Activated T-helper 2 cell treated with anti-CD3 and anti-CD28 coated beads, Interferon-gamma antibody, Interleukin-2, Interleukin-4, amounts not matched to agents 10 μg/mL and 5 μg/mL and 100 μg/mL, durations not matched to agents 14 hours and 24 hours and 36 hours (primary cell): ENCODE measurements at places on chromosomes 1 and 21.

DNA sequence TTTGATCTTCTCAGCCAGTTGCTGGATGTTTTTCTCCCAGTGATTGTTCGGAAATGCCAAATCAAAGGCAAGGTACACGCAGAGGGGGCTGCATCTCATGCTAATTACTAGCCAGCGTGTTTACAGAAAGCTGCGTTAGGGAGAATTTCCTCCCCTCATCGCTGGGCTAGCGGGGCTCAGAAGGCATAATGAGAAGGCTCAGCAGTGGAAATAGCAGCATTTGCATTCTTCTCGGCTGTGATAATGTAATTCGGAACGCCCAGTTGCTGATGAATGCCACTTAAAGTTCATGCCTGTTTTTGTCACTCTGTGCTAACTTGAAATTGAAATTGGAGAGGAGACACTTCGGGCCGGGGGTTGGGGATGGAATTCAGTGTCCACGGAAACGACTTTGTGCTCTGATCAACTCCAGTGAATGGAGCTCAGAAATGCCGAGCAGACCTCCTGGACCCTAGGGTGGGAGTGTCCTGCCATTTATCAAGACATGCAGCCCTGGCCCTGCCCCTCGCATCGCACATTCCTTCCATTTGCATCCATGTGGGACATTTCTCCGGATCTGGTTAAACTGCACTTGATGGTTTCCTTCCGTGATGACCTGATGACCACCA is 313.4 kb upstream of the C1orf174 start:
- no peak overlapping the region for H3K4me3 ChIP-seq
- DNase-seq = no peak
- no peaks in the 10 kb centered on the region for H3K36me3 ChIP-seq
- H3K27ac ChIP-seq = no peak overlapping the region

DNA sequence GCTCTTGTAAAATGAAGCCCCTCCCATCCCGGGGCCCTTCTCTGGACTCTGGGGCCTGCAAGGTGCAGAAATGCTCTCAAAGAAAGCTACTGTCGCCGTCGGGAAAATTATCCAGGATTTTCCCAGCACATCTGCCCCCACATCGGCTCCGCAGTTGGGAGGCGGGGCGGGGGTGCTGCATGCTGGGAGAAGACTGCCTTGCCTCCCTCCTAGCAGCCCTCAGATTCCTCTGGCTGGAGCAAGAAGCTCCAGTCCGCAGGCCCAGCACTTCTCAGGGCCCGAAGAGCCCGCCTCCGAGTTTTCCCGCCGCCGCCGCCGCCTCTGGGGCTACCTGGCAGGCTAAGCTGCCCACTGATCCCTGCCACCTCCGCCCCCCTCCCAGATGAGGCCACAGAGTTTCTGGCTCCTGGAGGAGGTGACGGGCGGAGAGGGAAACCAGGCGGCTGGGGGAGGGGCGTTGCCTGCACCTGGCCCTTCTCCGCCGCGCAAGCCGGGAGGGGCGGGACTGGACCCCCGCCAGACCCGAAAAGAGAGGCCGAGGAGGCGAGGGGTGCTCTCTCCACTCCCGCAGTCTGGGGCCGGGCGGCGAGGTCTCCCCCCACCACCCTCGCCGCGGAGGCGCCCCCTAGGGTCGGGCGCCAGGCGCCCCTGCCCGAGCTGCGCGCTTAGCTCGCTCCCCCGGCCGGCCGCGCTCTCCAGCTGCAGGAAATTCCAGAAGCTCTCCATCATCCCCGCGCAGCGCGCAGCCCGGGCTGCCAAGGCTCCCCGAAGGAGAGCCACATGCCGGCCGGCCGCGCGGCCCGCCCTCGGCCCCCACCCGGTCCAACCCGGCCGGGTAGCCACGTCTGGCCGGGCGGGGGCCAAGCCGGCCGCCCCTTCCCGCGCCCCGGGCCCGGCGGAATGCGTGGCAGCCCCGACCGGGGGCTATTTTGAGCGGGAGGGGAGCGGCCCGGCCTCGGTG is 28.8 kb downstream of the AHDC1 start:
- no peak for DNase-seq
- H3K4me3 ChIP-seq = no peak overlapping the region

DNA sequence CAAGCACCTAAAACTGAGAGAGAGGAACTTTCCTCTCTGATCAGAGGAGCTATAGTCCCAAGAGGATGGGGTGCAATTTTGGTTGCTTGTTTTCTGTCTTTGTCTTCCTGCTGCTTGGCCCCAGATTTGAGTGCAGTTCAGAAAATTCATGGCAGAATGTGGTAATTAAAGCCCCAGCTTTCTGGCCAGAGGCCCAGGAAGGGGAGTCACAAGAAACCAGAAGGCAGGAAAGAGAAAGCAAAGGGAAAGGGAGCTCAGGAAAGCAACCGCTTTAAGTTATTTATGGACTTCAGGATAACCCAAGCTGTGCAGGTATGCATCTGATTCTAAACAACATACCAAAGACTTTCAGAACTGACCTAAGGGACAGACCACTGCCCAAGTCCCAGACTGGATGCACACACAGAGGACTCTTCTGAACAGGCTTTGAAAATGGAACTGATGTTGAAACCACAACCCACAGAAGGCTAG is 88.8 kb downstream of the ST3GAL3 start:
- no peaks in the 10 kb centered on the region for H3K27me3 ChIP-seq
- DNase-seq = no peak
- H3K4me3 ChIP-seq = no peak overlapping the region
- peaks cover 10% of the 10 kb centered on the region for H3K4me1 ChIP-seq

DNA sequence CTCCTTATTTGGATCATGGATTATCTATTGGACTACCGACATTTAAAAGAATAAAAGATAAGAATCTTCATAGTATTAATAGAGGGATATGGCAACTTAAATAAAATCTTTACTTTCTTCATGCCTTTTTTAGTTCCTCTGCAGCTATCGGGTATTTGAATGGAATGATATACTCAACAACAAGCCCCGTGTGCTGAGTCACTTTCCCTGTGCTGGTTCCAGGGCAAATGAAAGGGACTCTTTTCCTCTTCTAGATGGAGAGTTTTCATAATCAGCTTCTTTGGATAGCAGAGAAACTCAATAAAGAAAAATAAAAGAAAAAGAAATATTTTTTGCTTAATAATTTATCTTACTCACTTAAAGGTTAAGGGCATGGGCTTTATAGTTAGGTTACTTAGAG is 213.7 kb downstream of the LRRC40 start:
- H3K36me3 ChIP-seq = no peaks in the 10 kb centered on the region
- H3K27me3 ChIP-seq = no peaks in the 10 kb centered on the region
- no peak overlapping the region for H3K27ac ChIP-seq
- H3K4me1 ChIP-seq = no peaks in the 10 kb centered on the region

- DNase-seq = no peak
- H3K4me1 ChIP-seq = peaks cover 25% of the 10 kb centered on the region
- no peak overlapping the region for H3K27ac ChIP-seq
- no peak overlapping the region for H3K4me3 ChIP-seq
- peaks cover 19% of the 10 kb centered on the region for H3K36me3 ChIP-seq
These were observed 17.4 kb downstream of the CNST start for GRCh38 chr1:246583448-246584185.

GRCh38 chr1:68231627-68232288 is 565 bp downstream of the WLS start:
- H3K4me3 ChIP-seq = no peak overlapping the region
- H3K36me3 ChIP-seq = no peaks in the 10 kb centered on the region
- no peak for DNase-seq
- H3K27ac ChIP-seq = no peak overlapping the region

GRCh38 chr1:156368889-156369684 is at the start of gene RHBG:
RHBG (plus strand) TSS chr1:156369211; CDS start chr1:156369250, 39 bp downstream.
- peaks cover 63% of the 10 kb centered on the region for H3K27me3 ChIP-seq
- no peaks in the 10 kb centered on the region for H3K36me3 ChIP-seq
- peak within 1 kb of the TSS; percentile 19 for H3K4me3 ChIP-seq
- no peak within 1 kb of the TSS for H3K27ac ChIP-seq
- no peak for DNase-seq
- no peaks in the 10 kb centered on the region for H3K4me1 ChIP-seq

GRCh38 chr1:170340308-170340707 is 191.7 kb upstream of the GORAB start:
- H3K4me1 ChIP-seq = no peaks in the 10 kb centered on the region
- no peaks in the 10 kb centered on the region for H3K36me3 ChIP-seq
- no peak for DNase-seq
- no peaks in the 10 kb centered on the region for H3K27me3 ChIP-seq

- H3K27me3 ChIP-seq = no peaks in the 10 kb centered on the region
- H3K36me3 ChIP-seq = no peaks in the 10 kb centered on the region
- no peaks in the 10 kb centered on the region for H3K4me1 ChIP-seq
- no peak overlapping the region for H3K27ac ChIP-seq
These were observed 279.3 kb upstream of the LRRC7 start for GRCh38 chr1:69288416-69288815.

GRCh38 chr1:154094411-154094810 is 60.5 kb downstream of the NUP210L start:
- no peak for DNase-seq
- no peak overlapping the region for H3K4me3 ChIP-seq
- no peaks in the 10 kb centered on the region for H3K4me1 ChIP-seq

DNA sequence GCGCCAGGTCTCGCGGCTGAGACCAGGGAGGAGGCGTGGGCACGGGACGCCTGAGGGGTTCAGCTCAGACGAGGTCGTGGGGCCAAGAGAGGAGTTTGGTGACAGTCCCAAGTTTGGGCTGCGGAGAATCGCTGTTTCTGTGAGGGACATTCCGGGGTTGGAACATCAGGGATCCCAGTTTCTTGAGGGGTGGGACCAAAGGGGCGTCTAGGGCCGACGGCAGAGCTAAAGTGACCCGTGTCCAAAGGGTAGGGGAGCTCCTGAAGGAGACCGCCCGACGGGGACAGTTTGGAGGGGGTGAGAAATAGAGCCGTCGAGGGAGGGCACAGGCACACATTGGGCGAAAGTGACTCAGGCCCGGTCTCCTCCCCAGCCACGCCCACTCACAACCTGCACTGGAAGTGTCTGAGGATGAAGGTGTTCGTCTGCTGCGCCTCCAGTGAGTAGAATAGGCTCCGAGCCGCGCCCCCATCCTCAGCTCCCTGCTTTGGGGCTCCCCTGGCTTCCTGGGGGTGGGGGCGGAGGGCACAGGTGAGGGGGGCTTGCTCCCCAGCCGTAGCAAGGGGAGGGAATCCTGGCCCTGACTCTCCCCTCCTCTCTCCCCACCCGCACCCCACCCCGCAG is 7.0 kb downstream of the EFNA3 start:
- no peaks in the 10 kb centered on the region for H3K36me3 ChIP-seq
- peak overlapping the region; percentile 88 for H3K27ac ChIP-seq
- H3K27me3 ChIP-seq = peaks cover 27% of the 10 kb centered on the region
- H3K4me3 ChIP-seq = peak overlapping the region; percentile 82
- DNase-seq = peak; percentile 62

DNA sequence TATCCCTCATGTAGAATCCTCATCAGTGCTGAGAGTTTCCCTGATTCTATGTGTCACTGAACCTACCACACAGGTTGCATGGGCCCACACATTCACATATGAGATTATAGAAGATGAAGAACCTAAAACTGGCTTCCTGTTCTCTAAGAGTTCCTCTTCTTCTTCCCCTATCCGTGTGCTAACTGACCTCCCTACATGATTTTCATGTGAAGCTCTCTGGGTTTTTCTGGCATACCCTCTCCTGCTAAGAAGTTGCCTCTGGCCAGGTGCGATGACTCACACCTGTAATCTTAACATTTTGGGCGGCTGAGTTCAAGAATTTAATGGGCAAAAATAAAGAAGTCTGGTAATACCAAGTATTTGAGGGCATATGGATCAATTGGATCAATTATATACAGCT is 5.5 kb upstream of the CD244 start:
- DNase-seq = no peak
- H3K27me3 ChIP-seq = peaks cover 8% of the 10 kb centered on the region
- H3K4me3 ChIP-seq = no peak overlapping the region
- peaks cover 11% of the 10 kb centered on the region for H3K4me1 ChIP-seq
- no peaks in the 10 kb centered on the region for H3K36me3 ChIP-seq
- H3K27ac ChIP-seq = no peak overlapping the region

DNA sequence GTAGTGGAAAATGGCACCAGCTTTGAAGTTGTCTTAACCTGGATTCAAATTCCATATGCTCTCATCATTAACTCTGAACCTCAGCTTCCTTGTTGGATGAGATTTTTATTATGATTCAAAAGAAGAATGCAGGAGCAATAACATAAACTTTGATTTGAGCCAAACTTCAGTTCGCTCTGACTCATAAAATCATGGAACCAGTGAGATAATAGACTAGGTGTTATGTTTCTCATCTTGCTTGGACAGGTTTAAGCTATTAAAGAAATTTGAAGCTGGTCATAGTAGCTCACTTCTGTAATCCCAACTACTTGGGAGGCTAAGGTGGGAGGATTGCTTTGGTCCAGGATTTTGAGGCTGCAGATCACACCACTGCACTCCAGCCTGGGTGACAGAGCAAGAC is 172.8 kb downstream of the CLEC20A start:
- H3K36me3 ChIP-seq = no peaks in the 10 kb centered on the region
- peaks cover 1% of the 10 kb centered on the region for H3K27me3 ChIP-seq
- no peak overlapping the region for H3K27ac ChIP-seq
- no peak for DNase-seq
- no peak overlapping the region for H3K4me3 ChIP-seq

DNA sequence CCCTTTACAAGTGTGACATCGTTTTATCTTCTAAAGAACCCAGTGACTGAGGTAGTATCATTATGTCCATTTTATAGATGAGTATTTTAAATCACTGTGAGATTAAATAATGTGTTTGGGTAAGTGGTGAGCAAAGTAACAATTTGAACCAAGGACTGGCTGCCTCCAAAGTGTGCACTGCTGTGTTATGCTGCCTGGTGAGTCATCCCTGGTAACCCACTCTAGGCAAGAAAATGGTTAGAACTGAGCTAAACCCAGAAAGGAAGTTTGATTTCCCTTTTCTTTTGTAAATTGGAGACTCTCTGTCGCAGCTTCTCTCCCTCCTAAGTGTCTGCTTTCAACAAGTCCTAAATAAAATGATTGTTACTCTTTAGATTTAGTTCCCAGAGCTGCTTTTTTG is 342.8 kb upstream of the KAZN start:
- H3K27me3 ChIP-seq = no peaks in the 10 kb centered on the region
- H3K4me1 ChIP-seq = no peaks in the 10 kb centered on the region
- H3K4me3 ChIP-seq = no peak overlapping the region
- no peaks in the 10 kb centered on the region for H3K36me3 ChIP-seq
- no peak overlapping the region for H3K27ac ChIP-seq

DNA sequence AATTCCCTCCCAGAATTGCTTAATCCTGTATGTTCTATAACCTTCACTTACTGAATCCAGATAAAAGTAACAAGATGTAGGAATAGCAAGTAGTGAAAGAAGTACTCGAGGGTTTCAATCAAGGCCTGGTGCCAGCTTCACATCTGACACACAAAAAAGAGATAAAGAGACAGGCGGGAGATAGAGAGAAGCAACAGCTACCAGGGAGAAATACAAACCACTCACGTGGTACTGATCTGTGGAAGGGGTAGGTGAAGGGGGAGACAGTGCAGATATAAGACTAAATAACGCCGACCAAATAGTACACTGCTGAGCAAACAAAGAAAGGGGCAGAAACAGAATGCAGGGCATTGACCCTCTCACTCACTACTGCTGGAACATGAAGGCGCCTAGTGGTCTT is 295.2 kb downstream of the NEGR1 start:
- DNase-seq = no peak
- no peaks in the 10 kb centered on the region for H3K36me3 ChIP-seq
- no peak overlapping the region for H3K4me3 ChIP-seq
- H3K4me1 ChIP-seq = no peaks in the 10 kb centered on the region
- no peaks in the 10 kb centered on the region for H3K27me3 ChIP-seq
- no peak overlapping the region for H3K27ac ChIP-seq

- H3K4me3 ChIP-seq = no peak overlapping the region
- H3K27ac ChIP-seq = no peak overlapping the region
- peaks cover 9% of the 10 kb centered on the region for H3K4me1 ChIP-seq
- H3K36me3 ChIP-seq = peaks cover 46% of the 10 kb centered on the region
- no peak for DNase-seq
These were observed 10.0 kb downstream of the TSEN15 start for GRCh38 chr1:184061396-184062003.
